ENCODE measurements at places on chromosomes 13 and 19.
A peak's percentile ranks its signal among the peaks of the same experiment; 100 is the strongest.

DNA sequence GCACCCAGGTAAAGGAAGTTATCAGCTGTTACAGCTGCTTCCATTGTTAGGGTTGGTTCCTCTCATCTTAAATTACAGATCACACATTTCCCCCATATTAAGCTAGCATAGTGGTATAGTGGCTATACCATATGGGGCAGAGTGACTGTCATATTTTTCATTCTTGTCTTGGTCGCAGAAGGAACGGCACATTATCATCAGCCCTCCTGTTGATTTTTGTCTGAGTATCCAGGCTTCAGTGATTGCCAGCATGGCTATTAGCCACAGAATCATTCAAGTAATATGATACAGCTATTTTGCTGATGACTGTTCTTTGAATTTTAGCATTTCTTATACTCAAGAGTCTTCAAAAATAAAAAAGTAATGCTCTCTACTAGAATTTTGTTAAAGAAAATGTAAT is 240.9 kb downstream of the LIG4 start:
- no peak for DNase-seq

GRCh38 chr13:50720861-50721671 is 122.4 kb downstream of the DLEU7 start:
- DNase-seq: no peak

- DNase-seq: no peak
Observed at GRCh38 chr19:58367698-58368454, 5.3 kb upstream of the ZNF497 start.

DNA sequence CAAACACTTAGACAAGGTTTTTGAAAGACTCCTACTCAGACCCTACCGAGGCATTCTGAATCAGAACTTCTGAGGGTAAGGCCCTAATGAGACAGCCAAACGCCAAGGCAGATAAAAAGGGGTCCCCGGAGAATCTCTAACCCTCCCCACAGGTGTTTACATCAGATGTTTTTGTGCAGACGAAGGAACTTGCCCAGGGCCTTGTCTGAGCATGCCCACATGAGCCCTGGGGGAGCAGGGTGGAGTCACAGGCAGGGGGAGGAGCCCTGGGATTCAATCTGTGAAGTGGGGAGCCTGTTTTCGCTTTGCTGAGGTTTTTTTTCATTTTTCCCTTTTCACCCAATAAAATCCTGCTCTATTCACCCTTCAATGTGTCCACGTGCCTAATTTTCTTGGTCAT is 61.6 kb upstream of the MED4 start:
- DNase-seq: peak; percentile 77

DNA sequence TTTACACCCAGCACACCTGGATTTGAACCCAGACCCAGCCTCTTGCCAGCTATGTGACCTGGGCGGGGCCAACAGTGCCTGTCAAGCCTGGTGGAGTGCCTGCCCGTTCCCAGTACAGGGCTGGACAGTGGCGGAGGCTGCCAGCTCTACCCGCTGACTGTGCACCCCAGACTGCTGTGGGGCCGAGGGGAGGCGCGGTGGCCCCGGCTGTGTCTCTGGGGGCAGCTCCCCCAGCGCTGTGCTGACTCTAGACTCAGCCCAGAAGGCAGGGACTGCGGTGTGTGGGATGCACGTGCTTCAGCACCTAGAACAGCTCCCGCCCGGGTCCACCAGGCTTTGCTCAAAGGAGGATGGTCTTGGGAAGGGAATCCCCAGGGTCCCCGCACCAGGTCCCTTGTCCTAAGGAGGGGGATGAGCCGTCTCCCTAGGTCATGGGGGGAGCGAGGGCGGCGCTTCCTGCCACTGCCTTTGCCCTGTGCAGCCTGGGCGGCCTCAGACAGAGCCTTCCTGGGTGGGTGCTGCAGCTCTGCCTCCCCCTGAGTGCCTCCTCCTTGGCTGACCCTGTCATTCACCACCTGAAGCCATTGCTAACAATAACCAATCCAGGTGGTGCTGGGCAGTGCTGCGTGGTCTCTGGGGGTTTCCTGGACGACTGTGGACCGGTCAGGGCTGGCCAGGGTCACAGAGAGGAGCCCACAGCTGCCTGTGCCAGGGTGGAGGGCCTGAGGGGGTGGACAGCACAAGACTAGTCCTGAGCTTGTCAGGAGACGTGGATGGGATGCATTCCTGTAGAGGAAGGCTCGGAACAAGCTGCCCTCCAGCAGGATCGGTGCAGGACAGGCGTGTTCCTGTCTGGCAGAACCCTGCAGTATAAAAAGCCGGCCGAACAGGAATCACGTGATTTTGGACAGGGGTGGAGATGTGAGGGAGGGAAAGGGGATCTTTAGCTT is 18.6 kb downstream of the TMEM255B start:
- no peak for DNase-seq

- DNase-seq: no peak
Observed at GRCh38 chr13:37868691-37869505, 674 bp downstream of the TRPC4 start.

- no peak for DNase-seq
Observed at GRCh38 chr19:21921691-21922180, 85.8 kb upstream of the ZNF43 start.
